Amniotic stem cell (primary cell): ENCODE measurements at places on chromosomes 12 and 14.

DNA sequence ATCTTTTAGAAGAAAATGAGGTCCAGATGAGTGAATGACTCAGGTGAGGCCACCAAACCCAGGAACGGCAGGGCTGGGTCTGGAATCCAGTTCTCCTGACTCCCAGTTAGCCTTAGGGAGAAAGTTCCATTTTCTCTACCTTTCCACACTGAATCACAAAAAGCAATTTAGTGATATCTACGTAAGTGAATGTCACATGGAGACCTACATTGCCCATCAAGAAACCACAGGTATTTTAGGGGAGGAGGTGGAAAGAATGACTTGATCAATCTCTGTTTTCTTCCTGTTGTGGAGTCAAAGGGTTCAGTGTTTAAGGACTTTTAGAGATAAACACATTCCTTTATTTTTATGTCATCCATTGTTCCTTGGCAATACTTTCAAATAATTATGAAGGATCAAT, 106.9 kb upstream of the PTPRB start:
- DNase-seq: no peak

DNA sequence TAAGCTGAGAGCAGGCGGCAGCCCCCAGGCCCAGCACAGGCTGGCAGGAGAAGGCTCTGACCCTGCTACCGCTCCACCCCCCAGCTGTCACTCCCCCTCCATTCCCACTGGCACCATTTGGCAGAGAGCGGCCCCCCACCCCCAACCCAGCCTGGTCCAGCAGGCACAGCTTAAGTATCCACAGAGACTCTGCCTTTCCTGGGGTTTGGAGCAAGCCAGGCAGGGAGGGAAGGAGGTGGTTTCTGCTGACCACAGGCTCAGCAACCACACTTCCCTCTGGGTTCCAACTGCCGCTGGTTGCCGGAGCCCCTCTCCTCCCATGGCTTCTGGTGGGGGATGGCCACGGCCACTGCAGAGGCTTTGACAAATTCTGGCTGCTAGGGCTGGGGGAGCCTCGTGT, 30.5 kb upstream of the CCND2 start:
- DNase-seq: no peak

- no peak for DNase-seq
Measured at GRCh38 chr12:106285982-106286381, 16.6 kb upstream of the TCP11L2 start.

- no peak for DNase-seq
Measured at GRCh38 chr12:91143206-91143605, 31.9 kb upstream of the LUM start.

- DNase-seq: no peak
Measured at GRCh38 chr12:238736-239398, 23.8 kb downstream of the SLC6A13 start.

- no peak for DNase-seq
Measured at GRCh38 chr14:104795781-104796686, 486 bp upstream of the AKT1 start.
